ENCODE measurements at places on chromosomes 11 and 22.

- DNase-seq: peak; percentile 73
Observed at GRCh38 chr11:64448599-64449380, 89.8 kb downstream of the RPS6KA4 start.

GRCh38 chr22:28413612-28414399 is 265.8 kb downstream of the TTC28 start:
- no peak for DNase-seq

GRCh38 chr11:58963551-58964104 is 24.3 kb downstream of the GLYATL1 start:
- DNase-seq: no peak

DNA sequence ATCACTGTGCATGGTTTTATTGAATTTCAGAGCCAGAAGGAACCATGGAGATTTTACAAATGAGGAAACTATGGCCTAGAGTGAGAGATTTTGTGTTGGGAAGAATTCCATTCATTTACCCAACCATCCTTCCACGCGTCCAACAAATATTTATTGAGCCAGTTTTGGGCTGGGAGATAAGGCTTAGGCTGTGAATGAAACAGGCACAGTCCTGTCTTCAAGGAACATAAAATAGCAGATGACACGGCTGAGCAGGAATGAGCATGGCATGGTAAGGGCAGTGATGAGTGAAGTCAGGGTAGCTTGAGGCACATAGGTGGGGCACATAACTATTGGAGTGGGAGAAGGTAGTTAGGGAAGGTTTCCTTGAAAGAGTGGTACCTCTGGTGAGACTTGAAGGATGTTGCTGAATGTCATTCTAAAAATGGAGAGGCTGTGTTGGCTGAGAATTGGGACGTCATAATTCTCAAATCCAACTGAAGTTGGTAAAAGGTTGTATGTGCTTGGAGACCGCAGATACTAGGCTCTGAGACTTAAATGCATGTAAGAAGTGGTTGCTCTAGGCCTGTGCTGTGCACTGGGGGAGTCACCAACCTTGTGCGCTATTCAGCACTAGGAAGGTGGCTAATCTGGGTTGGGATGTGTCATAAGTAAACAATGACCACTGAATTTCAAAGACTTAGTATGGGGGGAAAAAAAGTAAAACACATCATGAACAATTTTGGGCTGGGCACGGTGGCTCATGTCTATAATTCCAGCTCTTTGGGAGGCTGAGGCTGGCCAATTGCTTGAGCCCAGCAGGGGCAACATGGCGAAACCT is 51.9 kb downstream of the TEAD1 start:
- no peak for DNase-seq

DNA sequence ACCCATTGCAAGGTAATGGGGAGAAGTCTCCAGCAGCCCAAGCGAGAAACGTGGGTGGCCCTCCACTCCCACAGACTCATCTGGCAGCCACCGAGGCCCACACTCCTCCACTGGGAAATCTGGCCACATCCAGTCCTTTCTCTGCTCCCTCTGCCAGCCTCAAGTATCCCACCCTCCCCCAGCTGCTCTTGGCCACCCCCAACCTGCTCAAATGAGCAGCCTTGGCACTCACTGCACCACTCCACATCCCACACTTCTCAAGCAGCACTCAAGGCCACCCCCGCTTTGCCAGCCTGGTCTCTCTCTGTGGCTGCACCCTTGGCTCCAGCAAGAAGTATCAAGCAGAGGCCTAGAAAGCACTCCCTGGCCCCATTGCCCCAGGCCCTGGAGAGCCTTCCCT is 28.2 kb downstream of the SLC22A12 start:
- DNase-seq: no peak

- peak; percentile 91 for DNase-seq
Observed at GRCh38 chr22:24805790-24806662, at the start of gene SGSM1. Gene SGSM1 (plus strand): TSS chr22:24806211. CDS start chr22:24806326, 115 bp downstream.

GRCh38 chr11:68825571-68825970 is 16.1 kb downstream of the CPT1A start:
- peak; percentile 92 for DNase-seq

GRCh38 chr22:46500201-46500600 is 37.2 kb downstream of the CELSR1 start:
- DNase-seq: no peak

DNA sequence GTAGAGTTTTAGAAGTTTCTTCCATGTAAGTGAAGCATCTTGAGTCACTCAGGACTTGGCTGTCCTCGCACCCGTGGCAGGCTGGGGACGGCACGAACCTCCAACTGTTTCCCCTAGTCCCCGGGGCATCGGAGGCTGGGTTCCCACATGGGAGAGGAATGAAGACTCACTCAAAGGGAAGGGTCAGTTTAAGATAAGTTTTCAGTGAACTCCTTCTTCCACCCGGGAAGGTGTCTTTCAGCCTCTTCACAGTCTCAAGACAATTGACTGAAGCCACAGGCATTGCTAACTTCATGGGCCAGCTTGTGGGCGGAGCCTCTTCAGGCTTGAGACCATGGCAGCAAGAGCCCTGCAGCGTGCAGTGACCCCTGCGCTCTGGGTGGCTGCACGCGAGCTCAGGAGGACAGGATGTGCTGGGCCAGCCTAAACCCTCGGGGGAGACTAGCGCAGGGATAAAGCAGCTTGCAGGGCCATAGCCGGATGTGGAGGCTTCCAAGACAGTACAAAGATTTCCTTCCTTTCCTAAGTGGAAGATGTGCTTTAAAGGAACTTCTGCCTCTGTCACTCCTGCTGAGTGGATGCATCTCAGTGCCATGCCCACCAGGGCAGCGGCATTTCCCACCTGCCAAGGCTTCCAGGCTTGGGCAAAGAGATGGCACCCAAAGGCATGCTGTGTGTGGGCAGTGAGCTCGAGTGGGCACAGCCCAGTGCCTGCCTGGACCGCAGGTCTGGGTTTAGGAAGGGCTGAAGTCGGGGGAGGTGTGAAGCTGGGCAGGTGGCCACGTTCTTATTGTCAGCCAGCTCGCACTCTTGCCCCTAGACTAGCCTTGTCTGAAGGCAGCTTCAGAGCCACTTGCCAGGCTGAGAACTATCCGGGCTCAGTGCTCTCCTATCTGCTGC is 32.9 kb downstream of the PPIL2 start:
- DNase-seq: no peak

DNA sequence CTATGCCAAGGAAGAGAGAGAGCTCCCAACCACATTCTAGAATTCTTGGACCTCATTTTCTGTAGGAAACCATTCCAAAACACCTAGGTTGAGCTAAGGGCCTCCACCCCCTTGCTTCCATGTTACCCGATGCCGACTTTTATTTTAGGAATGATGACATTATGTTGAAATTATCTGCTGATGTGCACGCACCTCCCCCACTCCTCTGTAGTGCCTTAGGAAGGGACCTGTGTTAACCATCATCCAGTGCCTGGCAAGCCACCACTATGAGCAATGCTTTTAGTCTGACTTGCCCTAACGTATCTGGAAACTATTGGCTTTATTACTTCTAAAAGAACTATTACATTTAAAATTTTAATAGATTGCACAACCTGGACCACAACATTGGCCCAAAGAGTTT is 42.1 kb downstream of the NCAPD3 start:
- DNase-seq: no peak

GRCh38 chr11:112780351-112781087 is 180.7 kb upstream of the NCAM1 start:
- no peak for DNase-seq

- DNase-seq: no peak
Observed at GRCh38 chr22:40040927-40041326, 46.2 kb downstream of the FAM83F start.

- no peak for DNase-seq
Observed at GRCh38 chr11:1767399-1768140, 3.8 kb upstream of the CTSD start.

- no peak for DNase-seq
Observed at GRCh38 chr22:20091690-20092476, 11.8 kb downstream of the DGCR8 start.

DNA sequence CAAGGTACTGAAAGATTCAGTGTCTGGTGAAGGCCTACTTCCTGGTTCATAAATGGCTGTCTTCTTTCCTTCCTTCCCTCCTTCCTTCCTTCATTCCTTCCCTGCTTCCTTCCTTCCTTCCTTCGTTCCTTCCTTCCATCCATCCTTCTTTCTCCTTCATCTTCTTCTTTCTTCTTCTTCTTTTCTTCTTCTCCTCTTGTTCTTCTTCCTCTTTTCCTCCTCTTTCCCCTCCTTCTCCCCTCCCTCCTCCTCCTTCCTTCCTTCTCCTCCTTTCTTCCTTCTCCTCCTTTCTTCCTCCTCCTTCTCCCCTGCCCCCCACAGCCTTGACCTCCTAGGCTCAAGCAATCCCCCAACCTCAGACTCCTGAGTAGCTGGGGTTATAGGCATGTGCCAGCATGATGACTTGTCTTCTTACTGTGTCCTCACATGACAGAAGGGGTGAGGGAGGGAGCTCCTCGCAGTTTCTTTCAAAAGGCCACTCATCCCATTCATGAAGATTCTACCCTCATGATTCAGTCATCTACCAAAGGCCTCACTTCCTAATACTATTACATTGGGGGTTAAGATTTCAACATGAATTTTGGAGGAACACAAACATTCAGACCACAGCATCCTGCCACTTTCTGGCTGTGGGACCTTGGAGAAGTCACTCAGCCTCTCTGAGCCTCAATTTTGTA is 22.6 kb upstream of the CCDC134 start:
- no peak for DNase-seq

- no peak for DNase-seq
Observed at GRCh38 chr11:1827095-1827813, 7.5 kb upstream of the SYT8 start.

DNA sequence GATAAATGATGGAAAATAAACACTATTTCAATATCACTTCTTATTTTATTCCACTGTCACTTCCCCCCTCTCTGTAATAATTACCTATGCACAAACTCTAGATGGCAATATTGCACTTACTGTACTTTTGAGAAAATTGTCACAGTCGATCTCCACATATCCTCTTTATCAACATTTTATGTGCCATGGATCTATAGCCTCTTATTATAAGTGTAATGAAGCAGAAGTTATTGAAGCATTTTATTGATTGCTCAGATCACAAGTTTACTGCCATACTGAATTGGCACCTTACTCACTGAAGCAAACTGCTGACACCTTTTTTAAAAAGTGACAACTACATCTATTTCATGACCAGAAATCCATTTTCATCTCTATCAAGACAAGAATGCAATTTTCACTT is 133.4 kb downstream of the DCDC1 start:
- DNase-seq: no peak

Measured in HuH-7 (cell line).